ENCODE measurements at places on chromosomes 13 and 19.

DNA sequence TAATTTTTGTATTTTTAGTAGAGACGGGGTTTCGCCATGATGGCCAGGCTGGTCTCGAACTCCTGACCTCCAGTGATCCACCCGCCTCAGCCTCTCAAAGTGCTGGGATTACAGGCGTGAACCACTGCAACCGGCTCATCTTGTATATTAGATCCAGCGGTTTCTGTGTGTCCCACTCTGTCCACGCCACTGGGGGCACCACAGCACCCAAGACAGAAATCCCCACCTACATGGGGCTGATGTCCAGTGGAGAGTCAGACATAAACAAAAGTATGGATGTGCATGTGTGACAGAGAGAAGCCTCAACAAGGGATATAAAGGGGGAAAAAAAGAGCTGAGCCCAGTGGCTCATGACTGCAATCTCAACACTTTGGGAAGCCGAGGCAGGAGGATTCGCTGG lies 65.8 kb upstream of the ADGRE5 start:
- DNase-seq = no peak

DNA sequence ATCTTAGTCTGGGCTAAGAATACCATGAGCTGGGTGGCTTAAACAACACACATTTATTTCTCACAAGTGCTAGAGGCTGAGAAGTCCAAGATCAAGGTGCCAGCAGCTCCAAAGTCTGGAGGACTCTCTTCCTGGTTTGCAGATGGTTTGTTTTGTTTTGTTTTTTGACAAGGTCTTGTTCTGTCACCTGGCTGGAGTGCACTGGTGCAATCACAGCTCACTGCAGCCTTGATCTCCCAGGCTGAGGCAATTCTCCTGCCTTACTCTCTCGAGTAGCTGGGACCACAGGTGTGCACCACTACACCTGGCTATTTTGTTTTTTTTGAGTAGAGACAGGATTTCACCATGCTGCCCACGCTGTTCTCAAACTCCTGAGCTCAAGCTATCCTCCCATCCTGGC lies 15.5 kb downstream of the APLP1 start:
- DNase-seq = no peak

DNA sequence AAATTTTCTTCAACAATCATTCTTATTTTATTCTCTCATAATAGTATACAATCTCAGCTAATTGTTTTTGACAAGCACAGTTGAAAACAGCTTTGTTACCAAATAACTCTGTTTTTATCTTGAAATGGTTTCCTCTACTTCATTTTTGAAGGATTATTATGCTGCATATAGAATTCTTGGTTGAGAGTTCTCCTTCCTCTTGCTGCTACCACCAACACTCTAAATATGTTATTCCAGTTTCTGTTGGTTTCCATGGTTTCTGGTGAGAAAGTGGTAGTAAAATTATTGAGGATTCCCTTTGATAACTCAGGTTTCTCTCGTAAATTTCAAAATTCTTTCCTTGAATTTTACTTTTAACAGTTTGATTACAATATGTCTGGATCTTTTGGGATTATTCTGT lies 1725.9 kb downstream of the PCDH9 start:
- DNase-seq = no peak

DNA sequence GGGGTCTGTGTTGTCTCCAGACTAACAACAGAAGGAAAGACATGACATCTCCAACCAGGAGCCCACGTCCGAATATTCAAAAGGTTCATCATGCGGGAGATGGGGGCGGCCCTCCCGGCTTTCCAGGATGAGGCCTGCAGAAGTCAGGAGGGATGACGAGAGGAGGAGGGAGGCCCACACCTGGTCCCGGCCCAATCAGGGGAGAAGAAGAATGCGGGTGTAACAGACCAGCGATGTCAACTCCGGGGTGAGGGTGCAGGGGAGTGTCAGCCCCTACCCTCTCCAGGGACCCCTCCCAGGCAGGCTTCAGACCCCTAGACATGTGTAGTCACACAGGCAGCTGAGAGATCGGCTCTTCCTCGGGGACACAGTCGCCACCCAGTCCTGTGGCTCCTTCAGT lies 275.3 kb upstream of the ZNF507 start:
- no peak for DNase-seq

DNA sequence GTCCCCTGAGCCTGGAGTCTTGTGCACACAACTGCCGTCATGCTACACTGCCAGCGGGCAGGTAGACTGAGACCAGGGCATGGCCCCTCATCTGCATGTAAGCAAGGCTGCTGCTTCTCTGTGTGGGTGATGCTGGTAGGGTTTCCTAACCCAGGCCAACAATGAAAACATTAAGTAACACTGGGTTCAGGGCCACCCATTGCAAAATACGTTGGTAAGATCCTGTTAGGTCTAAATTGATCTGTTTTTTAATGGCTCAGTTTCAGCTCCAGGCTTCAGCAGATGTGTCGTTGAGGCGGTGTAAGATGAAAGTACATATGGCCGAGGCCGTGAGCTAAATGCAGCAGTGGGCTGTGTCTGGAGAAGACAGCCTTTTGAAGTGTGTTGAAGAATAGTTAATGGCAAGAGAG lies 383.4 kb downstream of the IRS2 start:
- DNase-seq = no peak

DNA sequence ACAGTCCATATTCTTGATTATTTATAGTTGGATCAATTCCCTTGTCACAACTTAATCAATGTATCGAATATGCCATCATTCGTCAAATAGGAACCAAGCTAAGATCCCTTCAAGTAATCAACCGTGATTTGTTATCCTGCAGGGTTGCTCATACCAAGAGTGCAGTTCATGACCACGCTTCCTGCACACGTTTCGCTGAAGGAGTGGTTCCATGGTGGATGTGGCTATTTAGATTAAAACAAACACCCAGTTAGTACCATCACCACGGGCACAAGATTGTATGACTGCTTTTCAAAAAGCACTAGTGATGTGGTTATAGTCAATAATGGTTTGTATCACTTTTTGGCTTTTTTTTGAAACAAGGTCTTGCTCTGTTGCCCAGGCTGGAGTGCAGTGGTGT lies 41.1 kb upstream of the CCNE1 start:
- no peak for DNase-seq

GRCh38 chr13:30097701-30098100 lies 209.7 kb downstream of the KATNAL1 start:
- no peak for DNase-seq

GRCh38 chr19:1428738-1429391 lies 9.3 kb upstream of the RPS15 start:
- no peak for DNase-seq

DNA sequence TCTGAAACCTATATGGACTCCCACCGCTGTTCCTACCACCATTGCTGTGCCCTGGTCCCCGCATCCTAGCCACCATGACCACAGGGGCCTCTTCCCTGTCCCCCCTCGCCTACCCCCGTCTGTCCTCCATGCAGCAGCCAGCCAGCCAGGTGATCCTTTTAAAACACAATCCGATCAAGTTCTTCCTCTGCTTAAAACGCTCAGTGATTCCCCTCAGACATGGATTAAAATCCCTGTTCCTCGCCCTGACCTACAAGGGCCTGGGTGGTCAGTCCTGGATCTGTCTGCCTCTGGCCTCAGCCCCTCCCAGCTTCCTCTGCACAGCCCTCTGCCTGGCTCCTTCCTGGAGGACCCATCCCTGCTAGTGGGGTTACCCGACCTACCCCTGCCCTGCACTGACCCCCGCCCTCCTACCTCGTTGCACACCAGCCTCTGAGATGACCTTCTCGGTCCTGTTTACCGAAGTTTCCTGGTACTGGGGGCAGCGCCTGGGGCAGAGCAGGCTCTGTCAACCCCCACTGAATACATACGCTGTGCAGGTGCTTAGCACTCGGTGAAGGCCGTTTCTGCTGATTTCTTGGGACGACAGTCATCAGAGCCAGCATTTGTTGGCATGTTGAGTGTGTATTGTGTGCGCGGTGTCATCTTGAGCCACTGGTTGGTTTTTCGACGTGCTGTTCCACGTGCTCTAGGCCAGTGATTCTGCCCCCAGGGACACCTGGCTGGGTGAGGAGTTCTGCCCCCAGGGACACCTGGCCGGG lies 14.7 kb upstream of the LENG8 start:
- DNase-seq = no peak

All from iPS-NIHi11 (cell line).